ENCODE measurements at places on chromosomes 3 and 15. TPM values are rescaled to one million over a fixed set of nuclear protein-coding genes. Genes with fewer than 3 reads are reported as not detected.

The SI gene
- not detected for total RNA-seq

The SV2B gene
- under 0.01 TPM for total RNA-seq

The ARIH2 gene
- total RNA-seq = 47.3 TPM

The CLDN1 gene
- total RNA-seq = 0.17 TPM

The RBM6 gene
- 43.5 TPM for total RNA-seq

The TM4SF4 gene
- not detected for total RNA-seq

The AMT gene
- 4.4 TPM for total RNA-seq

The SLMAP gene
- total RNA-seq = 35.9 TPM

The GOLGA8J gene
- 0.09 TPM for total RNA-seq

The SPATA12 gene
- total RNA-seq = not detected

The GOLGA8Q gene
- 2.8 TPM for total RNA-seq

The SLC12A1 gene
- total RNA-seq = not detected

The CCNDBP1 gene
- 52.0 TPM for total RNA-seq

The RTF1 gene
- total RNA-seq = 8.2 TPM

The ASB14 gene
- 0.17 TPM for total RNA-seq

The SLC22A14 gene
- total RNA-seq = under 0.01 TPM

The PRKCD gene
- total RNA-seq = 2.4 TPM

The UPK1B gene
- total RNA-seq = under 0.01 TPM

The ADGRG7 gene
- not detected for total RNA-seq

The UACA gene
- total RNA-seq = 157 TPM

The IL5RA gene
- under 0.01 TPM for total RNA-seq

The CCK gene
- 43.5 TPM for total RNA-seq

The RYR3 gene
- under 0.01 TPM for total RNA-seq

The MYEF2 gene
- 1.7 TPM for total RNA-seq

The TRPM1 gene
- total RNA-seq = not detected
